ENCODE measurements at places on chromosomes 2 and 18.

DNA sequence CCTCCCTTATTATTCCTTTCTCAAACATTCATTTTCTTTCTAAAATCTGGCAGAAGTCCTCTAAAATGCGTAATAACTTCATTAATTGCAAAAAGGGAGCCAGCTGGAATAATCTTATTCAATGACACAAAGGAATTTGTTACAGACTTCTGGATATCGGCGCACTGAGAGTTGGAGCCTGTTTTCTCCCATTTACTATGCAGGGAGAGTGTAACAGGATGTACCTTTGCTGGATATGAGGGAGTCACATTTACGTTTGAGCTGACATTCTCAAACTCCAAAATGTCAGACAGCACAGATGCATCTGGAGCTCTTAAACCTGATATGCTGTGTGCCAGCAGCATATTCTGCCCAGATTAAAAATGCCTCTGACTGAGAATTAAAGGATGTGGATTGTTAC is 275.3 kb downstream of the TMX3 start:
- no peak for DNase-seq

DNA sequence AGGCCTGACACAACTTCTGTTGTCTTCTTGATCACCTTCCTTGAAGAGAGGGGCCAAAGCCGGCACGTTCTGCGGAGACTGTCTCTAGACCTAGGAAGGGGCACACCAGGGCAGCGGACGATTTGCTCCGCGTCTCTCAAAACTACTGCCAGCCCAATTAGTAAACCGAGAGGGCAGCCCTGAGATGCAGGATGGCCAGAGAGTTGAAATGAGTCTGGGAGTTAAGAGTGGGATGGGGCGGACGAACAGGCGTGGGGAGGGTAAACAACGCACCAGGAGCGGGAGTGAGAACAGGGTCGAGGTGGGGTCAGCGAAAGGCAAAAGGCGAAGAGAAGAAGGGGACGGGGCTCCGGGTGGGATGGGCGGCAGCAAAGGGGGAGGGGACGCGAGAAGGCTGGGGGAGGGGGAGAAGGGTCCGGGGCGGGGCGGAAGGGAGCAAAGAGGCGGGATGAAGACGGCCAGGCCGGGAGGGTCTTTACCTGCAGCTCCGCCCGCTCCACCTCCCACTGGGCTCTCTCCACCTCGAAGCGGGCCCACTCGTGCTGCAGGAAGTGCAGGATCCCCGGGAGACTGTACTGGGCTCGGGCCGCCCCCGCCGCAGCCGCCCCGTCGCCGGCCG is 476 bp downstream of the STRN start:
- DNase-seq: peak; percentile 21

DNA sequence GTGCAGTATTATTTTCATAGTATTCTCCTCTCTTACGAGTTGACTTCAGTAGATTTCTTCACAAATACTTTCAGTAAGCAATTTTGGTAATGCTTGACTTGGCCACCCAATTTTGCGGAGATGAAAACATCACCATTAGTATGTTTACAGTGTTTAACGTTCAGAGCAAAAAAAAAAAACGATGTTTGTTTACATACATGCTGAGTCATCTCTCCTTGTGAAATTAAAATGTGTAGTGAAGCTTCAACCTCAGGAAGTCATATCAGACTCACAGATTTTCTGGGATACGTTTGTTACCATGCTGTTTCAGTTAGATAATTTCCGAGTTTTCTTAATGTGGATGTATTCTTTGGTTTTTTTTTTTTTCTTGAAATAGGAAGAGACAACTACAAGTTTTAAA is 100.1 kb downstream of the CTNNA2 start:
- no peak for DNase-seq

DNA sequence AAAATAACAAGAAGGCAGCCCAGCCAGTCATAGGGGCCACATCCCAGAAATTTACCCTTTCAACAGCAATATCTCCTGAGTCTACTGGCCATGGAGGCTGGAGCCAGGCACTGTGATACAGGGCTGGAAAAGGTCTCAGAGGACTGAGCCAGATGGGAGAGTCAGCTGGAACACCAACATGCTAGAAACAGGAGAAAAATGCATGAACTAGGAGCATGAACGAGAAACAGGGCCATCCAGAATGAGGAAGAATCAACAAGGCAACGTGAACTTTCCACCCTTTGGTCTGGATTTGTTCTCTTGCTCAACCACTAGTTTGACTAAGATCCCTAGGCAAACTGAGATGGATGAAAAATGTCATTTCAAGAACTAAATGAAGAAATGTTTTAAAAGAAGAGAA is 13.1 kb downstream of the PID1 start:
- no peak for DNase-seq

DNA sequence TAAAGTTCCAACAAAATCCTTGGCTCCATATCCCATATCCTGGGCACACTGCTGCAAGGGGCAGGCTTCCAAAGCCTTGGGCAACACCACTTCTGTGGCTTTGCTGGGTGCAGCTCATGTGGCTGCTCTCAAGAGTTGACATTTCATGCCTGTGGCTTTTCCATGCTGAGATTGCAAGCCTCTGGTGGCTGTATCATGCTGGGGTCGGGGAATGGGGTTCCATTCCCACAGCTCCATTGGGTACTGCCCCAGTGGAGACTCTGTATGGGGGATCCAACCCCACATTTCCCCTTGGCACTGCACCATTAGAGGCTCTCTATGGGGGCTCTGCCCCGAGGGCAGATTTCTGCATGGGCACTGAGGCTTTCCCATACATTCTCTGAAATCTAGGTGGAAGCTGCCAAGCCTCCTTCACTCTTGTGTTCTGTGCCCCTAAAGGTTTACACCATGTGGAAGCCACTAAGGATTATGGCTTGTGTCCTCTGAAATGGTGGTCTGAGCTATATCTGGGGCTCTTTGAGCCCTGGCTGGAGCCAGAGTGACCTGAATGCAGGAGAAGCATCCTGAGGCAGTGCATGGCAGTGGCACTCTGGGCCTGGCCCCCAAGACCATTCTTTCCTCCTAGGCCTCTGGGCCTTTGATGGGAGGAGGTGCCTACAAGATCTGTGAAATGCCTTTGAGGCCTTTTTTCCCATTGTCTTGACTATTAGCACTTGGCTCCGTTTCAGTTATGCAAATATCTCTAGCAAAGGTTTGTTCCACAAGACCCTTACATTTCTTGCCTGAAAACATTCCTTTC is 107.9 kb downstream of the PTGR3 start:
- no peak for DNase-seq

GRCh38 chr18:10290638-10291235 is 163.7 kb upstream of the APCDD1 start:
- no peak for DNase-seq

DNA sequence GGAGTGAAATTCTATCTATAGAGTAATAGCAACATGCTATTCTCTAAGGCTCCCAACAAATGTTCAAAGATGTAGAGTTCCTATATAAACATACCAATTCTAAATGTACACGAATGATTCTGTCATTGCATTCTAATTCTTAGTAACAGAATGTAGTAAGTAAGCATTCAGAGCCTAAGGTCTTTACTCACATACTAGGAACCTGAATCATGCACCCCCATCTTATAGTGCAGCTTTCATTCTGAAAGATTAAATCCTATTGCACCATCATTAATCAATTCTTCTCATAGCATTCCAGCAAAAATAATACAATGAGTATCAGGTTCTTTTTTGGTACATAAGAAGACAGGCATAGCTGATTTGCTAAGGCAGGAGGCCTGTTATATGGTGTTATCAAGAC is 230.0 kb downstream of the NCKAP5 start:
- no peak for DNase-seq

DNA sequence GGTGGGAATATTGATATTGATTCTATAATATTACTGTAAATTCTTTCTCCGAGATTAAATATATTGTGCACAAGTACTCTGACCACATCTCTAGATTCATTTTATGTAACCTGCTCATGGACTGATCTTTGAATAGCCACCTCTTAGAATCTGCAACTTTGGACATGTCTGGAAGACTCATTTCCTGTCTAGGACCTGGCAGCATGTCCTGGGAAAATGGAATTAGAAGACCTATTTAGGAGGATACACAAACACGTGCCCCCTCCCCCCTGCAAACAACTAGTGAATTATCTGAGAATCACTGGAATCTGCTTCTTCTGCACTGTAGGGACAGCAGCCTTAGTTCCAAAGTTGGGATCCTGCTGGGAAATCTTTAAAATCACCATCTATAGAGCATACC is 94.1 kb downstream of the UBE2E3 start:
- no peak for DNase-seq

GRCh38 chr2:3223080-3223923 is 154.3 kb downstream of the EIPR1 start:
- DNase-seq: no peak

- DNase-seq: no peak
Observed at GRCh38 chr2:120594856-120595685, 140.6 kb upstream of the GLI2 start.

DNA sequence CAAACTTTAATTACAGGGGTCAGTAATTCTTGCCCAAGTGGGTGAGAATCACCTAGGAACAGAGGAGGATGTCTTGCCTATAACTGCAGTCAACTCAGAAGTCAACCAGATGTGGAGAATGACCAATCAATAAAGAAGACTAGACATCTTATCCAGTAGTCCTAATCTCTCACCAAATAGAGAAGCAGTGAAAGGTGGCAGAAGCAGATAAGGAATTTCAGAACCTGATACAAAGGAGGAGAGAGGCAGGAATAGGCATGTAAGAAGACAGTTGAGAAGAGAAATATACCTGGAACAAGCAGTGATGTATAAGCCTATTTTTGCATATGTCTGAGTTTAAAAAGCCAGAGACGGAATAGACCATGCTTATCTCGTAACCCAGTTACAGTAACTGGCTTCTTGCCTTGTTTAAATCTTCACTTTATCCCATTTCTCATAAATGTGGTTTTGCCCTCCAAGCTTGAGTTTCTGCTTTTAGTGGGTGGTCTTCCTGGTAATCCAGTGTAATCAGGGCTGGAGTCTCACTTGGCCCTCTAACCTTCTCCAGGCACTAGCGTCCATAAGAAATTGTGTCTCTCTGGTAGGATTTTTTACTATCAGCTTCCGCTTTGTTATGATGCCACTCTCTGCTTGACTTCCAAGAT is 401.0 kb downstream of the SUCLG1 start:
- no peak for DNase-seq

GRCh38 chr2:241799522-241800197 is 9.3 kb upstream of the NEU4 start:
- DNase-seq: no peak

- no peak for DNase-seq
Observed at GRCh38 chr18:48954886-48955819, 4.4 kb upstream of the SMAD7 start.

DNA sequence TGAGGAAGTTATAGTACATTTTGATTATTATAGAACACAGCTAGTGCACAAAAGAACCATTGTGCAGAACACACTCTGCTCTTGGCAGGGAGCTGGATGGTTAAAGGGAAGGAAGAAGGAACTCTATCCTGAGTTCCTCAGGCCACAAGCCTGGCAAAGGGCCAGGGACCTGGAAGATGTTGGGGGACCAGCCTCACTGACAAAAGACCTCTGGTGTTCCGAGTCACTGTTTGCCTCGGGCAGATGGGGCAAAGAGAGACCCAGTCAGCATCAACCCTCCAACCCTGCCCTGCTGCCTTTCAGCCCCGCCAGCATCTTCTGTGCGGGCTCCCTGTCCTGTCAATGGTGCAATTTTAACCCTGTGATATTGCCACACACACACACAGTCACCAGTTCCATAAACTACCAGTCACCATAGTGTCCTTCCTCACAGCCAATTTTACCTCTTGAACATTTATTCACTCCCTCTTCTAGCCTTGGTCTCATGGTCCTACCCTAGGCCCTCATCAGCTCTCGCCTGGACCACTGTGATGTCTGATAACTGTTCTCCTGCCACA is 21.9 kb downstream of the NEMP2 start:
- DNase-seq: no peak

DNA sequence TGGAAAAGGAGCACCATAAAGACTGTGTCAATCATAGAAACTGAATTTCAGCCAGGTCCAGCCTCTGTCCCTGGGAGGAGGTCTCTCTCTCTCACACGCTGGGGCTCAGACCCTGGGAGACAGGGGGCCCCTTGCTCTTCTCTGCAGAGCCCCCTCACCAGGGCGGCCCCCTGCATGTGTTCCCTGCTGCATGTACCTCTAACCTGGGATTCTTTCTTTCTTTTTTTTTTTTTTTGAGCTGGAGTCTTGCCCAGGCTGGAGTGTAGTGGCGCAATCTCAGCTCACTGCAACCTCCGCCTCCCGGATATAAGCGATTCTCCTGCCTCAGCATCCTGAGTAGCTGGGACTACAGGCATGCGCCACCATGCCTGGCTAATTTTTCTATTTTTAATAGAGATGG is 46.5 kb downstream of the TPO start:
- no peak for DNase-seq

DNA sequence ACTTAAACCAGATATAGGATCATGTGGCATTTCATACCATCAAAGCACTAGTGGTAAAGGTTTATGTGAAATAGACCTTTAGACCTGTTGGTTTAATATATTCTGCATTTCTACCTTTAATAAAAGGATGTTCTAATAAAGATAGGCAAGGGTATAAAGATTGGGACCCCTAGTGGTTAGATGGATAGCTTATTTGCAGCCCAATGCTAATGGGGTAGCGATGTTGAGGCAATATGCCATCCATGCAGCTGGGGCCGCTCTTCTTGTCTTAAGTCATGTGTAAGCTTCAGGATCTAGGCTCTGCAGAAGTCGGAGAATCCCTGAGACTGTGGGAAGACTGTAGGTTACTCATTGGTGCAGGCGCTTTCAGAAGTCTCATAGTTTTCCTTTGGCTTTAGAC is 114.9 kb downstream of the ICOS start:
- no peak for DNase-seq

DNA sequence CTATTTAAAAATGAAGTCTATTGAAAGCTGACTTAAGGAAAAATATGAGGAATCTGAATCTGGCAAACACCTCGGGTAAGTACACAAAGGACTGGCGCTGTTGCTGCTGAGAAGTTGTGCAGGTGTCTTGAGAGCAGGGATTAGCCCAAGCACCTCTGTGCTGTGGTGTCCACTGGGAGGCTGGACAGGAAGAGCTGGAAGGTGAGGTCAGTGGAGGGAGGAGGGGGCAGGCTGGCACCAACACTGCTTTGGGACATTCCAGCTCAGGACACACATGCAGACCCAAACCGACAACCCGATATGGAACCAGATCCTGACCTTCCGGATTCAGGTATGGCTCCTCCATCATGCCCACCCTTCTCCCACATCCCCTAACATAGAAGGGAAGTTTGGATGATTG is 20.6 kb downstream of the FER1L5 start:
- no peak for DNase-seq

DNA sequence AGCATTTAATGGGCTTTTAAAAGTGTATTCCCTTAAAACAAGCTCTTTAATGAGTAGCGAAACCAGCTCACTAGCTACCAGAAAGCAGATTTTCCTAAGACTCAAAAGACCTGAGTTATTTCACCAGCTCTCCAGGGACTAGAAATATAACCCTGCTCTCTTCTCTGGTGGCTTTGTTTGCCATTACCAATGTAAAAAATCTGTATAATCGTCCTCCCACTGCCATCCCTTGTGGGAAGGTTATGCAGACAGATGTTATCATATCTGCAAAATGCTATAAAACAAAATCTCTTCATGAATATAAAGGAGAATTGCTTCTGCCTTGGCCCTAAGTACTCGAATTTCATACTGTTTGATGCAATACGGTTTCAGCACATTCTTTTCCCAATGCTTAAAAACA is 335.2 kb downstream of the NUP35 start:
- no peak for DNase-seq

GRCh38 chr2:221385716-221386115 is 186.4 kb downstream of the EPHA4 start:
- DNase-seq: no peak

All from pons (tissue), 1 donor.